ENCODE measurements at places on chromosomes 7 and 10.

- no peak for DNase-seq
These were observed 113.9 kb downstream of the ARHGAP22 start for GRCh38 chr10:48490946-48491345.

GRCh38 chr10:75103881-75104686 lies 7.4 kb upstream of the SAMD8 start:
- DNase-seq: peak; percentile 59

DNA sequence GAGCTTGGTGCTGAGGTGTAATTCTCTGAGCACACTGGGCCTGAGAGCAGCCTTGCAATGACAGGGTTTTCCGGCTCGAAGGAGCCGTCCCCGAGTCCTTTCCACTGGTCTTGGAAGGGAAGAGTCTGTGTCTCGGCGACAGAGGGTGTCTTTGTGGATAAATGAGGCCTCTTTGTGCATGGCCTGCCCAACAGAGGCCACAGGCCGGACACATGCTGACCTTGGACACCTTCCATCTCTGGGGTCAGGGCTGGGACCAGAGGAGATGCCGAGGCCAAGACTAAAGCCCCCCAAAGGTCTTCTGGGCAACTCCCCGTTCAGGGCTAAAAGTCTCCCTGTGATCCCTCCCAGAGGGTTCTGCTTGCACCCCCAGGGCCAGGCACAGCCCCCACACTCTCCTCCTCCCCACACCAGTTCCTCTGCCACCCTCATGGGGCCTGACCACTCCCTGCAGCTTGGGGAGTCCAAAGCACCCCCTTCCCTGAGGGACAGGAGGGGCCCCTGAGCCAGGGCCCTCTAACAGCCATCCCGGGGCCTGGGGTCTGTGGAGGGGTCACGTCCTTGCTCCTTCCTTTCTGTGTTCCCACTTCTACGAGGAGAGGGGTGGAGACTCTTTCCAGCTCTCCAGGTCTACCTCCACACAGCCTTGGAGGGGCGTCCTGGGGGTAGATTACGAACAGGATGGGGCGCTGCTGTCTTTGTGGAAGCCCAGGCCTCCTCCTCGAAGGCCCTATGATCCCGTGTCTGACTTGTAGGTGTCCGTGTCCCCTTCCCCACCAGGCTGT lies 130.6 kb upstream of the FAM20C start:
- no peak for DNase-seq

GRCh38 chr7:158032561-158033115 lies 555.0 kb downstream of the PTPRN2 start:
- DNase-seq: no peak

DNA sequence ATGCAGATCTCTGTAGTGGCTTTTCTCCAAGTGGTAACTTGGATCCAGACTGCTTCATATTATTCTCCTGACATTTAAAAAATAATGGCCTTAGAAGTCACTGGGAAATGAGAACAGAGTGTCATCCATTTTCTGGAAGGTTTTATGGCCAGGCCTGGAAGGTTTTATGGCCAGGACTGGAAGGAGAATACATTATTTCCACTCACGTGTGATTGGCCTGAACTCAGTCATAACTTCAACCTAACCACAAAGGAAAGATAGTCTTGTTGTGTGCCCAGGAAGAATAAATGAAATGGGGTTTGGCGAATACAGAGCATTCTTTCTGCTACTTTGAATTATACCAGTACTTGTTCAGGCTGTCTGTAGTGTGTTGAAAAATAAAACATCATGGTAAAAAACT lies 360.9 kb downstream of the GPAM start:
- no peak for DNase-seq

DNA sequence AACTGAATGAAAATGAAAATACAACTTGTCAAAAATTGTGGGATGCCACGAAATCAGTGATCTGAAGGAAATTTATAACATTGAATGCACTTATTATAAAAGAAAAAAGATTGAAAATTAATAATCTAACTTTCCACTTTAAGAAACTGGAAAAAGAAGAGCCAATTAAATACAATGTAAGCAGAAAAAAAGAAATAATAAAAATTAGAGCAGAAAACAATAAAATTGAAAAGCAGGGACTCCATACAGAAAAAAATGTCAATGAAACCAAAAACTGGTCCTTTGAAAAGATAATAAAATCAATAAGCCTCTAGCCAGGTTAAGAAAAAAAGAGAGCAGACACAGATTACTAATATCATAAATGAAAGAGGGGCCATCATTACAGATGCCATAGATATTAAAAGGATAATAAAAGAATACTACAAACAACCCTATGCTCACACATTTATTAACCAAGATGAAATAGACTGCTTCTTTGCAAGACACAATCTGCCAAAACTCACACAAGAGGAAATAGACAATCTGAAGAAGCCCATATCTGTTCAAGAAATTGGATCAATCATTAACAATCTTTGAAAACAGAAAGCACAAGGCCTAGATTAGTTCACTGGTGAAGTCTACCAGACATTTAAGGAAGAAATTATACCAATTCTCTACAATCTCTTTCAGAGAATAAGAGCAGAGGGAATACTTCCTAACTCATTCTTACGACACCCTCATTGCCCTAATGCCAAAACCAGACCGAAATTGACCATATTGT lies 233.8 kb upstream of the NEBL start:
- no peak for DNase-seq

DNA sequence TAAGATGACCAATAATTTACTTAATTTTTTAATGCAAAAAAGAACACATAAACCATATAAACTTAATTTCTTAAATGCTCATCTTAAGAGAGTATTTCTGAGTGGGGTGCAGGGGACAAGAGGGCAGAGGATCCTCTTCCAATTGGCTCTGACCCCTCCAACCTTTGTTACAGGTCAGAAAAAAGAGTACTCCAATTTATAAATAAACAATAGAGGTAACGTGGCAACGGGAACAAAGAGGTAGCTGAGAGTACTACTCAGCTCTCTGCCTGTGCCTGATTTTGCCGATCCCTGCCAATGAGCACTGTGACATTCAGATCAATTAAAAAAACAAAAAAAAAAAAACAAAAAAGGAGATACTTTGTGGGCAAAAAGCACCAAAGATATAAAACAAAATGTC lies 307.9 kb downstream of the PARD3 start:
- no peak for DNase-seq

- no peak for DNase-seq
These were observed 12.1 kb upstream of the MYL7 start for GRCh38 chr7:44152971-44153947.

- no peak for DNase-seq
These were observed 4.3 kb upstream of the PIK3AP1 start for GRCh38 chr10:96724621-96725020.

GRCh38 chr10:11358011-11358410 lies 253.4 kb downstream of the USP6NL start:
- DNase-seq: no peak

DNA sequence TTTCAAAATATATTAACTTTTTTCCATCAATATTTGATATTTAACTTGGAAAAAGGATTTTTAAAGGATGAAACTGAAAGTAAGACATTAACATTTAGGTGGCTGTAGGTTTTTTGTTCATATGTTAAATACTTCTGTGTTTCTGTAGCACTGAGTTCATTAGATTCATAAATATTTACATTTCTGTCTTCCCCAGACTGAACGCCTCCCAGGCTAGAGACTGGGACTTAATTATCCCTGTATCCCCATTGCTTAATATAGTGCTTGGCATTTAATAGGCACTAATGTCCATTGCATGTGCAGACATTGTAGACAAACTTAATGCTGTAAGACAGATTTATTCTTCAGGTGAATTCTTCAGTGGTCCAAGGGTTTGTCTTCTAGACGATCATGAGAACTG lies 7.4 kb downstream of the PTPN12 start:
- DNase-seq: no peak

DNA sequence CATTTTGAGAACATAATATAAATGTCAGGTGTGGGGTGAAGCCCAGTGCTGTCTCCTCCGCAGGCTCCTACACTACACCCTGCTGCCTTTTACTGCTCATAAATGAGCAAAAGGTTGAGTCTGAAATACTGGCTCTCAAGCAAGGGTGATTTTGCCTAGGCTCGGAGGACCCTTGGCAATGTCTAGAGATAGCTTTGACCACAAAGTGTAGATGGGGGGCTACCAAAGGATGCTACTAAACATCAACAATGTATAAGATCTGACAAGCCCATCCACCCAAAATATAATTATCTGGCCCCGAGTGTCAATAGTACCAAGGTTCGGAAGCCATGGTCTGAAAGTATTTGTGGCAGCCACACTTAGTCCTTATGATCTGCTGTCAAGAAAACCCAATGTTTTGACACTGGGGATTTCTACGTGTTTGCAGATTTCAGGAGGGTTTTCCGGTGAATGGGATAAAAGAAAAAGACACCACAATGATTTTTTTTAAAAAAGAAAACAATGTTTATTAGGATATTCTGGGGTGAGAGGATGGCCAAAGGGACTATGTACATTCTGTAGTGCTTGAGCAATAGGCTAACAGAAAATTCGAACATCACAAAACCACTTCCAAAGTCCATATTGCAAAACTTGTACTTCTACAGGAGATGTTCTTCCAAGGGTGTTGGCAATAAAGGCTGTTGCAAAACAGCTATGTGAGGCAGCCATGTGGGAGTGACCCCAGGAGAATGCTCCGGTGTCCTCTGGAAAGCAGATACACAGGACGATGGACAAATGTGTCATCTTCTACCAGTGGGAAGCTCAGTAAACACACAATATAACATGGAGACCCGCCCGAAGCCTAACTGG lies 216.3 kb downstream of the GFRA1 start:
- no peak for DNase-seq

DNA sequence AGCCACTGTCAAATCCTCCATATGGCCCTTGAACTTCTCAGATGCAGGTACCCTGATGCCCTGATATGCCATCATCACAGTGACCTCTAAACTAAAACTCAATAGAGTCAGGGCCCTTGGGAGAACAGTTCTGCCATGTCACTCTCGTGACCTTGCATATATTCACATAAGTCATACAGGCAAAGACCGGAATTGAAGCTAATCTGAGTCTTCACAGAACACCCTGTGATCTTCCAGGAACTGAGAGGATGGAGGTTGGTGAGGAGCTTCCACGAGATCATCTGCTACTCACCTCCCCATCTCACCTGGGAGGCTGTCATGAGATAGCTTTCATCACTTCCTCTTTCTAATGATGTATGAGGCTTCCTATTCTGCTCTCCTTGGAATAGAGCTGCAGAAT lies 228.7 kb upstream of the CCDC6 start:
- no peak for DNase-seq

- DNase-seq: peak; percentile 64
These were observed 46.5 kb upstream of the FGL2 start for GRCh38 chr7:77246026-77246640.

DNA sequence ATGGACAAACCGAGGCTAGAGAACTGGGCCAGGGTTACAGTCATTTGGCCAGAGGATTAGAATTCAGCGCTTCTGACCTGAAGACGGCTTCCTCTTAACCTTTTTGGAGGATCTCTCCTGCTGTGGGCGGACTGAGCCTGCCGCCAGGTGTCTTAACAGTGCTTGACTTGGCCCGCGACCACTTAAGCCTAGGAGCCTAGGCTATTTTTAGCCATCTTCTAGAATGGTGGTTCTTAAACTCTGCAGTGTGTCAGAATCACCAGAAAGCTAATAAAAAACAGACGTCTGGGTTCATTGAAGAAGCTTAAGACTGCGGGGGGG lies 722 bp downstream of the MDH2 start:
- no peak for DNase-seq

- no peak for DNase-seq
These were observed 132.4 kb upstream of the FOXK1 start for GRCh38 chr7:4549681-4550080.

- no peak for DNase-seq
These were observed 53.8 kb downstream of the HGF start for GRCh38 chr7:81715984-81716588.
